ENCODE measurements at places on chromosomes 13 and 19.

GRCh38 chr13:33994198-33994597 is 176.2 kb downstream of the RFC3 start:
- DNase-seq: no peak

DNA sequence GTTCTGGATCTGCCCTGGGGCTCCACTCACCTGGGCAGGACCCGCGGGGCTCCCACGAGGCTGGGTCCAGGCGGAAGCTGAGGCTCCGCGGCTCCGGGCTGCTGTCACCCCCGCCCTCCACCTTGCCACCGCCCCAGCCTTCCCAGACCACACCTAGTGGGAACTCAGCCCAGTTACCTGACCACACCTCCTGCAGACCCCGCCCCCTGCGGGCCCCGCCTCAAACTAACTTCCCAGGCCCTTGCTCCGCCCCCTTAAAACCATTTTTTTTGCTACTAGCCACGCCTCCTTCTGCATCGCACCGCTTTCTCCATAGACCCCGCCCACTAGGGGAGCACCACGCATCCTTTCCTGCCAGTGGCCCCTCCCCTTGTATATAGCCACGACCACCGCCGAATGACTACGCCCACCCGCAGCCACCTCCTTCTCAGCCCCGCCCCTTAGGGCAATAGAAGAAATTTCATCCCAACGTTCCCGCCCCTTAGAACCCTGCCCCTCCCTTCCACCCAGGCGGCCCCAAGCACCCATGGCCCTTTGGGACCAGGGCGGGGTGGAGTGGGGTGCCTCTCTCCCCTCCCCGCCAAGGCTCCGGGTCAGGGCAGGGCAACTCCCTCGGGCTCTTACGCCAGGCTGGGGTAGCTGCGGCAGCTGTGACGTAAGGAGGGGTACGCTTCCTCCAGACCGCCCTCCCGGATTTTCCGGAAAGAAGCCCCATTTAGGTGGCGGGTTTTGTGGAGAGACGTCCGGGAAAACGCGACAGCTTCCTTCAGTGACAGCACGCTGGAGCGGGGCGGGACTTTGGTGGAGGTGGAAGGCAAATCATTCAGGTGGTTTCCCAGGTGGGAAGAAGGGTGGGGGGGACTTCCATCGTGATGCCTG is at the start of gene SH2D3A:
Gene SH2D3A, minus strand, starts transcription at position 79 of the 879 bp plus-strand sequence. CDS start 3,687 bp downstream, outside the sequence.
- peak; percentile 90 for DNase-seq

GRCh38 chr19:18059297-18059696 is 27.4 kb downstream of the IL12RB1 start:
- no peak for DNase-seq

GRCh38 chr19:3774621-3775373 is 2.8 kb upstream of the RAX2 start:
- no peak for DNase-seq

DNA sequence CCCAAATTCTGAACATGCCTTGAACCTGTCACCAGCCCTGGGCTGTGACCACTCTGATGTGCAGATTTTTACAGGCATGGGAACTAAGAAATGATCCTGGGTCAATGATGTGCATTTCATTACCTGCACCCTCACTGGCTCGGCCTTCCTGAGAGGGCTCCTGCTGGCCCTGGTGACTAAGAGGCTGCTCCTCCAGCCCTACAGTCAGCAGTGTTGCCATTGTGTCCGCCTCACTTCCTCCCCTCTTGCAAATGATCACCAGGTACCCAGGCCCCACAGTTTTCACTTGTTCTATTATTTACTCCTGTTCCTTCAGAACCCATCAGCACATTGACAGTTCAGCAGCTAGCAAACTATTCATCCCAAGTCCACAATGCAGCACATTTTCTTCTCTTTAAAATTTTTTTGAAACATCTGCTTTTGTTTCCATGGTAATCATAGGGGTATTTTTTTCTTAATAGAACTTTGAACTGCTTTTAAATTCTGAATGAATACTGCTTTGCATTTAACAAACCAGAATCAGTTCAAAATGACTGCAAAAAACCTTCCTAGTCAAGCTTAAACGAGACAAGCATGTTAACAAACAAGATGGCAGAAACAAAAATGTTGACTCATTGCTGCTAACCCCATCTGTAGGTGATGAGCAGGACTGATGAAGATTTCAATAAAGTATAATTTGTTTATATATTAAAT is 29.3 kb downstream of the STARD13 start:
- DNase-seq: no peak

- no peak for DNase-seq
These were observed 11.6 kb upstream of the ATP8B3 start for GRCh38 chr19:1823539-1824251.

DNA sequence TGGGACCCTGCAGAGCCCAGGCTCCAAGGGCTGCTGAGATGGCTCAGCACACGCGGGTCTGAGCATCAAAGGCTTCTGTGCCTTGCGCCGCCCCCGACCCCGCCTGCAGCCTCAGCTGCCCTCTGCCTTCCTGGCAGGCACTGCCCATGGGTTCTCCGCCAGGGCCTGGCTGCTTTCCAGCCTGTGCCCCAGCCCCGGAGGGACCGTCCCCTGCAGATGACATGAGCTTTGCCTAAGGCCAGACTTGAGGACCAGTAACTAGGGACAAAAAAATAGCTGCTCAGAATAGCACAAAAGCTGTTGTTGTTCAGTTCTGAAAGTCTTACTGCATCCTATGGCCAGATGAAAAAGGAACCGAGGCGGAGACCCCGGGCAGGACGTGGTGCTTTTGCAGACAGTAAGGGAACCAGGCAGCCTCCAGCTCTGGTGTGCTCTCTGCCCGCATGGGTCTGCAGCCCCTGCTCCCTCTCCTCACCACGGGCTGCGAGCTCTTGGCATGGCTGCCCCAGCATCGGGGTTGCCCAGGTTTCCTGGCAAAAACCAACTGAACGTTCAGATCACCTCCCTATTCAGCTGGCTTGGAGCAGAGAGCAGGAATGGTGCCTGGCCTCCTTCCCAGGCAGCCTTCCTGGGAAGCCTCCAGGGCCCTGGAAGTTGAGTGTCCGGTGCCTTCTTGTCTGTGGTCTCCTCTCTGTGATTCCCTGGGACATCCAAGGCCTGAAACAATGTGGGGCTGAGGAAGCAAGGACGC is 12.5 kb upstream of the CFAP97D2 start:
- no peak for DNase-seq

DNA sequence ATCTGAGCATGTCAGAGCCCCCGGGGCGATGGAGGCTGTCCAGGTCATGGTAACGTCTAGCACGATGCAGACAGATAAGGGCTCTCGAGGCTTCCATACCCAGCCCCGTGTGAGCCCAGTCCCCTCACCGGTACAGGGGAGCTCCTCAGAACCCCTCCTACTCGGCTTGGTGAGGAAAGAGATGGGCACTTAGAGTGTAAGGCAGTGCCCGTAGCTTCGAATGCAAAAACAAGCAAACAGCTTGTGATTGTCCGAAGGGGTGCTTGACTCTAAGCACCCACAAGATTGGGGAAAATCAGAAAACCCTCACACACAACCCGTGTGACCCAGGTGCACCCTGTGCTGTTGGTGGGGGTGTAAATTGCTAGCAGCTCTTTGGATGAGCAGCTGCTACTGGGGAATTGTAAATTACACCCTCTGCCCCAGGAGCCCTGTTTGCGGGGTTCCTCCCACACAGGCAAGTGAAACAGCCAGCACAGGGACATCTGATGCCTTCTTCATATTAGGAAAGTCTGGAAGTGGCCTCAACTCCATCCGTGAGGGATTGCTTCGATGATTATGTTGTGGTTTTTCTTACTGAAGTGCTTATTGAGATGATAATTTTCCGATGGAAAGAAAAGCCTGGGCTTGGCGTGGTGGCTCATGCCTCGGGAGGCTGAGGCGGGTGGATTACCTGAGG is 918 bp upstream of the PSPN start:
- no peak for DNase-seq

DNA sequence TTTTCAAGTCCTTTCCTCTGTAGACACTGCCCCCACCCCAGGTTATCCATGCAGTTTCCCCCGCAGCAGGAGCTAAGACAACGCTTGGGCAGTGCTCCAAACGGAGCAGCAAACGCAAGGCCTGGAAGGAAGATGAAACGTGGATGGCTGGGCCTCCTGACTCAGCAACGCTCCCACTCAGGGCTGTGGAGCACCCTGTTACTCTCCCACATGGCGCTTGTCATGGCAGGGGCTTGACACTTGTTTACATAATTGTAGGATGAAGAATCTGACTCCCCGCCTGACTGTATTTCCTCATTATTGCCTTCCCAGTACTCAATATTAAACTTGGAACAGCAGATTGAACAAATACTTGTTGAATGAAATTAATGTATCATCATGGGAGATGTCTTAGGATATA is 799 bp upstream of the C1QTNF9B start:
- DNase-seq: no peak

DNA sequence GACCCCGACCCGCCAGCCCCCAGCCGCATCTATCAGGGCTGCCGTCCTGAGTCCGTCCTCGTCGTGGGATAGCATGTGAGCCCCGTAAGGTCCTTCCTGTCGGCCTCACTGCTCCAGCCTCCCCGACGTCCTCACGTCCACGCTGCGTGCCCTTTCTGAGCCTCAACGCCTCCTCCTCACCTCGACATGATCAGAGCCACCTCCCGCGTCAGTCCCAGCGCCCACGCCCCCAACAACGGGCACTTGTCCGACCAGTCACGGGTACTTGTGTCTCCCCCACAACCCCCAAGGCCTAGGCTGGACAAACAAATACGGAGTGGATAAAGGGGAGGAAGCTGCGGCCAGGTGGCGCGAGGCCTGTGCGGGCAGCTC is 665 bp downstream of the ZNF497 start:
- peak; percentile 43 for DNase-seq

DNA sequence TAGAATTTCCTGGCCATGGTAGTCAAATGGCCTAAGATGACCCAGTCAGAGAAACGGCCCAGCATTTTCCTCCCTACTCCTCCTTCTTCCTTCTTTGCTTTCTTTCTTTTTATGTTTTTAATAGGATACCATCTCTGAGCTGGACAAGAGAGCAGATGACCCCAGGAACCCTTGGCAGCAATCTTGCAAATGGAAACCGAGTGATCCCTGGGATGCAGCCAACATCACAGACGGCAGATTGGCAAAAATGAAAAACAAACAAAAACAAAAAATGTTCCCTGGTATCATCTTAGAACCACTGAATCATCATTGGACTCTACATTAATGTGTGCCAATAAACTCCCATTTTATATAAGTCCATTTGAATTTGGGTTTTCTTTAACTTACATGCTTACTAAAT is 424.4 kb downstream of the FGF14 start:
- no peak for DNase-seq

DNA sequence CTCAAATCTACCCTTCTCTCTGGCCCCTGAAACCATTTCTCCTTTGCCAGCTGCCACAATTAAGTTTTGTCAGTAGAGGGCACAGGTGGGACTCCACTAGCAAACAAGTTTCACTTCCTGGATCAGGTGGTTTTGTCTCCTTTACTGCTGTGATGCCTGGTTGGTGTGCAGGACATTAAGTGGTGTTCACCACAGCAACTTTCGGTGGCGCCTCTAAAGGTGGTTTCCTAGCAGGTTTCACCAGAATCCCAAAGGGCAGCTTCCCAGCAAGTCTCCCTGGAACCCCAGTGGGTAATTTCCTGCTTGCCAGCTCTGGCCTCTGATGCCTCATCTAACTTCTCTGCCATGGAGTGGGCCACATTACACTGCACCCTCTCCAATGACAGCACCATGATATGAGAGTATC is 16.6 kb downstream of the MED4 start:
- peak; percentile 39 for DNase-seq

Measured in Kasumi-1 (cell line).